ENCODE measurements at places on chromosomes 13 and 19.
A peak's percentile ranks its signal among the peaks of the same experiment; 100 is the strongest.

DNA sequence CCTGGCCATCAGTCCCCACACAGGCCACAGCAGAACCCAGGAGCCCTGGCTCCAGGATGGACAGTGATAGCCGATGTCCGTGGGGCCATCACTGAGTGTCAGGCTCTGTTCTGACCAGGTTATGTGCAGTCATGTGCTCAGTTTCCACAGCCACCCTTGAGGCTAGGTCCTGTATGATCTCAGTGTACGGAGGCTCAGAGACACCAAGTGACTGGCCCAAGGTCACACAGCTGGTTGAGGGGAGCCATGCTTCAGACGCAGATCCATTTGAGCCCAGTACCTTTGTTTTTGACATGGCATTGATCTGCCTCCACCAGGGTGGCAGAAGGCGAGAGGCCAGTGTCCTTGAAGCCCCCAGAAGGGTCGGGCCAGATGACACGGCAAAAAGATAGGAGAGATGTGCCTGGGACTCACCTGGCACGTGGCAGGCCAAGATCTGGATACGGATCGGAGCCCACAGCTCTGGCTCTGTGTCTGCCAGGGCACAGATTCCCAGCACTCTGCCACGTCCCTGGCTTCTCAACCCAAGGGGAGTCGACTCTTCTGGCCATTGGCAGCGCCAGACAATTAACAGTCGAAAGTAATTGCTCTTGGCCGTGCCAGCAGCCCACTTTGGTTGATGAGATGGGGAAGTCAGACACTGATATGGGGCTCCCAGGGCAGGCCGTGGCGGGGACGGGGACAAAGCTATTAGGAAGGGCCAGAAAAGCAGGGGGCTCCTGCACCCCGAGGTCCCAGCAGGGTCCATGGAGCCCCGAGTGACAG, 15.6 kb downstream of the EVI5L start:
- no peak for DNase-seq

DNA sequence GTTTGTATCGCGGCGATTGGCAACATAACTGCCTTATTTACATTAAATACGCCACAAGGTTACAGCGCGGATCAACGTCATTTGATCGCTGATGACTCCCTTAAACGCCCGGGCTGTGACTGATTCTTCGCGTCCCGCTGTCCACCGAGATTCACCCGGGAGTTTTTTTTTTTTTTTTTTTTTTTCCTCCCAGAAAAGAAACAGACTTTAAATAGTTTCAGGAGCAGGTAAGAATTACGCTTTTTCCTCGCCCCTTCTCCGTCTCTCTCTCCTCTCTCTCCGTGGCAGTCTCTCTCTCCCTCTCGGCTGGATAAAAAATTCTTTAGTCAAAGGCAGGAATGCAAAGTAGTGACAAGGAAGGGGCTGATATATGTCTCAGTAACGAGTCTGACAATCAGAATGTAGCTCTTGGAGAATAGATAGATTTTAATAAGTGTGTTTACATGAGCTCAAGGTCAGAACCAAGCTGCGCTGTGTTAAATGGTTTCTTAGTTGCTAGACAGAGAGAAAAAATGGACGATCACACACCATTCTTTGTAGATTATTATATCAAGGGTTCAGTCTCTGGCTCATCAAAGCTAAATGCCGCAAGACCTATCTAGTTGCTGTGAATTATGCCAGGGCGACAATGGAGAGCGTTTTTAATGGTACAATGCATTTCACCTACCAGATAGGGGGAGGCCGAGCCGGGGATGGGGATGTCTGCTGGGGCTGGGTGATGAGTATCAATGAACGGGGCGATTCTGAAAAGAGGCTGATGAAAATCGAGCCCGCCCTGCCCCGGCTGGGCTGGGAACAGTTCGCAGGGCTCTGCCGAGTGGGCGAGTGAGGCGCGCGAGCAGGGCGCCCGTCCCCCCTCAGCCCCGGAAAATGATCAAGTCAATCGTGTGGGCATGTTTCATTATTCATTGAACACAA, 147.2 kb upstream of the ZNF536 start:
- DNase-seq: no peak

- DNase-seq: no peak
Observed at GRCh38 chr13:95251641-95252040, 49.6 kb downstream of the ABCC4 start.

GRCh38 chr19:2171349-2172145, 7.8 kb downstream of the DOT1L start:
- DNase-seq: peak; percentile 42

GRCh38 chr19:31337008-31337914, 12.0 kb downstream of the TSHZ3 start:
- no peak for DNase-seq

GRCh38 chr19:23393121-23393520, 2.1 kb downstream of the ZNF91 start:
- DNase-seq: no peak

DNA sequence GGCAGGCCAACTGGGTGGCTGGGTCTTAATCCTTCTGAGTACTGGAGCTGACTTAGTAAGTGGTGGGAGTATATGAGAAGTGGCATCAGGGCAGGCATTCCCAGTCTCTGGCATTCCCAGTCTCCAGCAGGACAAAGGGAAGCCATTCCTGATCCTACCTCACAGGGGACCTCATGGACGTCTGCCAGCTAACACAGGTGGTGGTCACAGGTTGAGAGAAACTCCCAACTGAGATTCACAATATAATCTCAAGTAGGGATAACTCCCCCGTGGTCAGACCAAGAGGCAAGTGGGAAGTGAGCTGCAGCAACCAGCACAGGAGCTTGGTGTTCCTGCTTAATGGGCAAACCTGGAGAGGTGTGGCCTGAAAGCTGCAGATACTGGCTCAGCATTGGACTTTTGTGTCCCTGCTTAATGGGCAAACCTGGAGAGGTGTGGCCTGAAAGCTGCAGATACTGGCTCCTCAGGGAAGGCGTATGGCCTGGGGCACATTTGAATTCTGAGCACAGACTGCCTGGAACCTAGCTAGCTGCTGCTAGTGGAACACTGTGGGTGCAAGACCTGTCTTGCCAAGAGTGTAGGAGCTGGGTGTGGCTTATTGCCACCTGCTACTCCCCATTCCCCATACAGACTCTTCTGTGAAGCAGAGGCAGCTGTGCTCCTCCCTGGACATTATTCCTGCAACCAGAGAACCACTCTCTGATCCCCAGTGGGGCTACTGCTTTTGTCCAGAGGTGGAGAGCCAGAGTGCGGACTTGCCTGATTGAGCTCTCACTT, 25.9 kb upstream of the OR10H2 start:
- DNase-seq: no peak

DNA sequence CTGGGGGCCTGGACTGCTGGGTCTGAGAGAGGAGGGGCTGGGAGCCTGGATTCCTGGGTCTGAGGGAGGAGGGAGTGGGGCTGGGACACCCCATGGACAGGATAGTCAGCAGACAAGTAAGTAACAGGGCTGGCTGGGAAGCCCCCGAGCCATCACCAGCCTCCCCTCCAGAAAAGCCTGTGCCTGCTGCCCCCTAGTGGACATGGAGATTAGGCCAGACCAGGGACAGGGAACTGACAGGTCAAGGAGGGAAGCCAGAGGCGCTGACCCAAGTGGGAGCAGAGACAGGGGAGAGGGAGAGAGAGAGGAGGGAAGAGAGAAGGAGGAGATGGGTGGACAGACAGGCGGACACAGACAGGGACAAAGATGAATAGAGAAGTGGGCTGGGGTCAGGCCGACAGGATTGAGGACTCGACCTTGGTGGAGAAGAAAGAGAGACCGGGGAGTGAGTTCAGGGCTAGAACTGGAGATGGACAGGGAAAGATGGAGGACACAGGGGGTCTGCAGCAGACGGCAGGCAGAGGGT, 6.7 kb upstream of the ERFL start:
- DNase-seq: peak; percentile 55

DNA sequence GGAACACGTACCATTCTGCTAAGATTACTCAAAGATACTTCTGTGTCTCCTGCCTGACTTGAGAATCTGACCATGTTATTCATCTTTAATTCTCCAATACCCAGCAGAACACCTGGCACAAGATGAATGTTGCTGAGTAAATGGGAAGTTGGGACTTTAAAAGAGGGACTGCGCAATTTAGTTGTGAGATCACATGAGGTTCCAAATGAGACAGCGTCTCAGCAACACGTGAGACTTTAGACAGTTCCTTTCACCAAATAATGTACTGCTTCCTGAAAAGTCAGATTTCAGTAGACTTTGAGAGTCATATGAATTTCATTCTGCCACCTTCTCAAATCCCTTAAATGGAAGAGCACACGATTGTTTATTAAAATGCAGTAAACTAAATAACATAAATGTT, 36.7 kb downstream of the DOCK9 start:
- no peak for DNase-seq

Data from stimulated activated CD8-positive, alpha-beta memory T cell treated with anti-CD3 and anti-CD28 coated beads, Interleukin-7, amount 100 ng/mL, for 1 hour (primary cell).